Lung (tissue), 17 donors: ENCODE measurements at places on chromosomes 2 and 18. TPM values are rescaled to one million over a fixed set of nuclear protein-coding genes. Genes with fewer than 3 reads are reported as not detected.

The SH2D6 gene
- polyA plus RNA-seq, result 0.69 TPM

The MYO3B gene
- polyA plus RNA-seq, result not detected

The ANKRD30B gene
- polyA plus RNA-seq, result not detected

The AGAP1 gene
- 9.1 TPM for polyA plus RNA-seq

The CCDC74B gene
- polyA plus RNA-seq, result 4.4 TPM

The IFIH1 gene
- polyA plus RNA-seq, result 18.7 TPM

The COL3A1 gene
- polyA plus RNA-seq, result 45.3 TPM

The STK11IP gene
- polyA plus RNA-seq, result 21.7 TPM

- H3K27me3 ChIP-seq, result no peaks in the 10 kb centered on the region
- peak overlapping the region; percentile 68 for H3K27ac ChIP-seq
- H3K4me3 ChIP-seq, result peak overlapping the region; percentile 72
- H3K36me3 ChIP-seq, result no peaks in the 10 kb centered on the region
- peaks cover 3% of the 10 kb centered on the region for H3K4me1 ChIP-seq
These were observed 653 bp downstream of the MRPS9 start for GRCh38 chr2:105038383-105039061.

DNA sequence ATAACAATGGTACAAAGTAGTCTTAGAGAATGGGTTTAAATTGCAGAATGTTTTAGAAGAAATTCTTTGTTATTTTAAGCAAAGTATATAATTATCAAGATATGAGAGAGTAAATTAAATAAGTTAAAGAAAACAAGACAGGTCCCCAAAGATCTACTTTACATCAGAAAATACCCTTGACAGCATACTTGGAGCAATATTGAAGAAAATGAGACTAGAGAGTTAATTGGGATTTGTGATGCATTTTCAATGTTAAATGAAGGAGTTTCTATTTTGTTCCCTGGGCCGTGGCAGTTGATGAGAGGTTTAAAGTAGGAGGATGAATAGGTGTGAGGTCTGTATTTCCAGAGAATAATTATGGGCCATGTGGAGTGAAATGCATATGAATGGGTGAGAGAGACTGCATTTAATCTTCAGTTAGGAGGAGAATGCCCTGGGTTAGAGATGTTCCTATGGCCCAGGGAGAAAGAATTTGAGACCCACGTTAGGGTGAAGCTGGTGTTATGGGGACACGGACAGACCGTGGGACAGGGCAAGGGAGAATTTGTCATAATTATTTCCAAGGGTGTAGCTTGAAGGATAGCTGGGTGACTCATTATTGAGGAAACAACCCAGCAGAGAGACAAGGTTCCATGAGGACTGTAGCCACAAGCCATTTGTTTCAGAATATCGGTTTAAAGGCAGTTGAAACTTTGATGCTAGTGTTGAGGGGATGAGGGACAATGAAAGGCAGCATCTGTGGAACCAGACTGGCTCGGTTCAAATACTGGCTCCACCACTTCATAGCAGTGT is 22.7 kb downstream of the MGAT5 start:
- H3K27ac ChIP-seq, result peak overlapping the region; percentile 12
- H3K4me1 ChIP-seq, result no peaks in the 10 kb centered on the region
- DNase-seq, result no peak
- no peaks in the 10 kb centered on the region for H3K36me3 ChIP-seq
- no peak overlapping the region for H3K4me3 ChIP-seq

DNA sequence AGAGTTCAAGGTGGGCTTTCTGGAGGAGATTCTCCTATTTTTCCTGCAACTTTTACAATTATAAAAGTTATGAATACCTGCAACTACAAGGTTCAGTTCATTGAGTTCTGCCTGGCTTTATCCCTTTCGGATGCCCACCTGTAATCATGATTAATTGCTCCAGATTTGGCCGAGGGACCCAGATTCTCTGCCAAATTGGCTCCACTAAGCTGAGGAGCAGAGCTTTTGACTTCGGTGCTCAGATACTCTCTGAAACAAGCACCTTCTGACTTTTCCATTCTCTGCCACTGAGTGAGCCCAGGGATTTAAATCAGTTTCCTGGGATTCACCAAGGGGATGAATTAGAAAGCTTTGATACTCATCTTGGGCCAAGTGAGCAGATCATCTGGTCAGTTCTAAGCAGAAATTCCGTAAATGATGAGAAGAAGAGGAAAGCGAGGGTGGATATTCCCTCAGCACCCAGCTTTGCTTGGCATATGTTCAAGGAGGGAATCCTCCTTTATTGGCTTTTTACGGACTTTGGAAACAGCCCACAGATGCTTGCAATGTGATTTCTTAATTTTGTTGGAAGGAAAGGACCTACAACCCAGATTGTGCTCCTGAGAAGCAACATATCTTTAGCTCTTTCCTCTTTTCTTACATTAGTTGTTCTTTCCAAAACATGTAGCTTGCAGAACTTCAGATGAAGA is 179.2 kb downstream of the SETBP1 start:
- peaks cover 11% of the 10 kb centered on the region for H3K4me1 ChIP-seq
- H3K4me3 ChIP-seq, result no peak overlapping the region
- no peak for DNase-seq
- no peaks in the 10 kb centered on the region for H3K36me3 ChIP-seq
- H3K27ac ChIP-seq, result no peak overlapping the region
- no peaks in the 10 kb centered on the region for H3K27me3 ChIP-seq

GRCh38 chr2:73886357-73886756 is 6.5 kb upstream of the ACTG2 start:
- no peak for DNase-seq
- H3K27ac ChIP-seq, result no peak overlapping the region
- H3K36me3 ChIP-seq, result no peaks in the 10 kb centered on the region

- H3K36me3 ChIP-seq, result peaks cover 8% of the 10 kb centered on the region
- H3K4me3 ChIP-seq, result no peak overlapping the region
- no peaks in the 10 kb centered on the region for H3K4me1 ChIP-seq
- DNase-seq, result no peak
- H3K27ac ChIP-seq, result no peak overlapping the region
These were observed 33.6 kb downstream of the PLEKHA3 start for GRCh38 chr2:178513876-178514275.

DNA sequence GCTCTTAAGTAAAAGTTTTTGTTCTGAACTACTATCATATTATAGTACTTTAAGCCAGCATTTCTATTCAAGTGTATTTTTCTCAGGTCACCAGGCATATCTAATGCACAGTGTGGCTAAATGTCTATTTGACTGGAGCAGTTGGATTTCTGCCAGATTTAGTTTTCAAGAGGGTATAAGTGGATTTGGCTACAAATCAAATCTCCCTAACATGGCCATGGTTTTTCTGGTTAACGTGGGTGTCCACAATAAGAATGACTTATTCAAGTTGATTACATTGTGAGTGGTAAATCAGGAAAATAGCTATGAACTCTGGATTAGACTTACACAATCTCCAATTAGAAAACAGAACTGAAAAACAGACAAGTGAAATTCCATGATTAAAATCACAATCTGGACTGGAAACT is 5.7 kb upstream of the CHN1 start:
- H3K4me1 ChIP-seq, result no peaks in the 10 kb centered on the region
- no peak overlapping the region for H3K4me3 ChIP-seq
- DNase-seq, result peak; percentile 74
- H3K27me3 ChIP-seq, result peaks cover 10% of the 10 kb centered on the region
- H3K36me3 ChIP-seq, result no peaks in the 10 kb centered on the region
